Activated CD4-positive, alpha-beta T cell treated with anti-CD3 and anti-CD28 coated beads for 36 hours (primary cell): ENCODE measurements at places on chromosomes 6 and 20. TPM values are rescaled to one million over a fixed set of nuclear protein-coding genes. Genes with fewer than 3 reads are reported as not detected.

DNA sequence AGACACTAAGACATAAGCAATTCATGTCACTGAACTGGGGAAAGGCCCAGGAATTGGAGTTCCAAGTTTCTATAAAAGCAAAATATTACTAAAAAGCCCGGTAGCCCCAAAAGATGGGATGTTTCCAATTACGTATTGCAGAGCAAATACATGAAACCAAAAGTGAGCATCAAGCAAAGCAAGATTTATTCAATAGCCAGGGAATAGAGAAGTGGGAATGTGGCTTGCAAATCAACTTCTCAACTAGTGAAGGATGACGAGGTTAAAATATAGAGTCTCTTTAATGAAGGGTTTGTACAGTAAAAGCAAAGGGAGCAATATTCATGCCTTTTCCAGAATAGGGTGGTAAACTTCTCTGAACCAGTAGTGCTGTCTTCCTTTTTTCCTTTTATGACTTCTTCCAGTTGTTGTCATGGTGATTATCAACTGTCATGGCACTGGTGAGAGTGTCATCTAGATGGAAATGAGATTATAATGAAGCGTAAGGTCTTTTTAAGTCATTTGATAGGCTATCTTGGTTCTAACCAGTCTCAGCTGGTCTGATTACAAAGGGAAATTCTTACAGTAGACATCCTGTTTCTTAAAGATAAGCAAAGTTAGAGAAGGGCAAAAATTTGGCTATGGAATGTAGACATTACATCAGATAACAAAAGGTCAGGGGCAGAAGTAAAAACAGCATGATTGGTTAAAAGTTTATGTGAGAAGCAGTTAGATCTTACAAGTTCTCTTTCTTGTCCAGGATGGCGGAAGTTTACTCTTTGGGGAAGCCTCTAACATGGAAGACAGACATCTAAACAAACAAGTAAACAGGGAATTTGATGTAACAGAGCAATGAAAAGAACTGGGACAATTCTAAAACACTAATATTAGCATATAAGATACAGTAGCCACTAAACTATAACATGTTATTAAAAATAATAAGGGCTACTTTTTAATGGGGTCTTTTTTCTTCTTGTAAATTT, 96.9 kb downstream of the TBX18 start:
- H3K4me3 ChIP-seq: no peak overlapping the region
- no peak overlapping the region for H3K27ac ChIP-seq
- DNase-seq: no peak

- H3K27ac ChIP-seq: no peak overlapping the region
- peaks cover 54% of the 10 kb centered on the region for H3K4me1 ChIP-seq
- H3K27me3 ChIP-seq: no peaks in the 10 kb centered on the region
- no peak for DNase-seq
These were observed 3.9 kb downstream of the SYNJ2 start for GRCh38 chr6:157985378-157986155.

- no peak overlapping the region for H3K27ac ChIP-seq
- no peaks in the 10 kb centered on the region for H3K36me3 ChIP-seq
- no peak for DNase-seq
- no peaks in the 10 kb centered on the region for H3K4me1 ChIP-seq
These were observed 155.0 kb upstream of the HTR1E start for GRCh38 chr6:86782328-86782727.

- no peak overlapping the region for H3K27ac ChIP-seq
- peaks cover 3% of the 10 kb centered on the region for H3K4me1 ChIP-seq
- no peaks in the 10 kb centered on the region for H3K36me3 ChIP-seq
- peaks cover 46% of the 10 kb centered on the region for H3K27me3 ChIP-seq
- DNase-seq: no peak
These were observed 16.4 kb downstream of the PRSS16 start for GRCh38 chr6:27263886-27264285.

DNA sequence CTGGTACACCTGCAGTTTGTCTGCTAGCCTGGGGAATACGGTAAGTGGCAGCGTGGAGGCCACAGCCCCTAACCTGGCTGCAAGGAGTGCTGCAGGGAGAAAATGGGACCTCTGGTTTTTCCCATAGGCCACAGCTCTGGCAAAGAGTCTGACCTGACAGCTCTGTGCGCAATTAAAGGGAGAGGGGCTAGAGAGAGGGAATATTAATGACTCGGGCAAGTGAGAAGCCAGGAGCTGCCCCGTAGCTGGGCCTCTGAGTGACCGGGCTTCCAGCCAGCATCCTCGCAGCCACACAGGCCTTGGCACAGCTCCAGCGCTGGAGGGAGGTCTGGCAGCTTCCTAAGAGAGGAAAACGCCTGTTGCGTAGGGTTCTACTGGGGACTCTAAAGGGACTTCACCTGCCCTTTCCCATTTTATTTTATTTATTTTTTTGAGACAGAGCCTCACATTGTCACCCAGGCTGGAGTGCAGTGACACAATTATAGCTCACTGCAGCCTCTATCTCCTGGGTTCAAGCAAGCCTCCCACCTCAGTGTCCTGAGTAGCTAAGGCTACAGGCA, 18.2 kb upstream of the OCSTAMP start:
- H3K4me3 ChIP-seq: no peak overlapping the region
- H3K36me3 ChIP-seq: no peaks in the 10 kb centered on the region
- H3K27me3 ChIP-seq: peaks cover 15% of the 10 kb centered on the region

GRCh38 chr20:62593616-62594015, 48.7 kb upstream of the SLCO4A1 start:
- no peak overlapping the region for H3K27ac ChIP-seq
- H3K4me1 ChIP-seq: peaks cover 2% of the 10 kb centered on the region
- no peaks in the 10 kb centered on the region for H3K36me3 ChIP-seq
- DNase-seq: no peak
- H3K27me3 ChIP-seq: peaks cover 33% of the 10 kb centered on the region
- no peak overlapping the region for H3K4me3 ChIP-seq

Gene CRISP2
- total RNA-seq: not detected

Gene CD93
- 0.84 TPM for total RNA-seq

Gene BPIFB4
- not detected for total RNA-seq

Gene FANCE
- total RNA-seq: 14.3 TPM

Gene CRYBG1
- total RNA-seq: 26.6 TPM

Gene RRAGD
- 20.1 TPM for total RNA-seq

Gene PRSS35
- total RNA-seq: not detected
